Tibial nerve (tissue), 4 donors: ENCODE measurements at places on chromosomes 6 and 20.

DNA sequence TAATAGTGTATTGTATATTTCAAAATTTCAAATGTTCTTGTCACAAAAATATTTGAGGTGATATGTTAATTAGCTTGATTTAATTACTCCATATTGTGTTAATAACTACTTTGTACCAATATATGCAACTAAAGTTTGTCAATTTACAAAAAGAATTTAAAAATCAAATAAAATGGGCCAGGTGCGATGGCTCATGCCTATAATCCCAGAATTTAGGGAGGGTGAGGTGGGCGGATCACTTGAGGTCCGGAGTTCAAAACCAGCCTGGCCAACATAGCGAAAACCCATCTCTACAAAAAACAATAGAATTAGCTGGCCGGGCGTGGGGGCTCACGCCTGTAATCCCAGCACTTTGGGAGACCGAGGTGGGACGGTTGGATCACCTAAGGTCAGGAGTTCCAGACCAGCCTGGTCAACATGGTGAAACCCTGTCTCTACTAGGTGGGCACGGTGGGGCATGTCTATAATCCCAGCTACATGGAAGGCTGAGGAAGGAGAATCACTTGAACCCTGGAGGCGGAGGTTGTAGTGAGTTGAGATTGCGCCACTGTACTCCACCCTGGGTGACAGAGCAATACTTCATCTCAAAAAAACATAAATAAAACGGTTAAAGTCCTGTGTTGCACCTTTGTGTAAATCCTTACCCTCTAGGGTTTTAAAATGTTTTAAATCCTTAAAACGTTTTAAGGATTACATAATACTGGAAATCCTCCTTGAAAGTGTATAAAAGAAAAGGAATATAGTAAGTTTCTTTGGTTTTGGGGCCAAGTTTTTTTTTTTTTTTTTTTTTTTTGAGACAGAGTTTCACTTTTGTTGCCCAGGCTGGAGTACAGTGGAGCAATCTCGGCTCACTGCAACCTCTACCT is 4.0 kb downstream of the HSPA1B start:
- DNase-seq: no peak
- peaks cover 43% of the 10 kb centered on the region for H3K4me1 ChIP-seq
- peak overlapping the region; percentile 86 for H3K27ac ChIP-seq
- peak overlapping the region; percentile 55 for H3K4me3 ChIP-seq
- H3K27me3 ChIP-seq: no peaks in the 10 kb centered on the region
- no peaks in the 10 kb centered on the region for H3K36me3 ChIP-seq

GRCh38 chr6:6556161-6556737 is 32.3 kb upstream of the LY86 start:
- H3K4me3 ChIP-seq: no peak overlapping the region
- no peak for DNase-seq
- H3K27me3 ChIP-seq: no peaks in the 10 kb centered on the region
- H3K27ac ChIP-seq: no peak overlapping the region
- H3K4me1 ChIP-seq: no peaks in the 10 kb centered on the region

GRCh38 chr20:64069614-64070243 is 6.7 kb downstream of the TCEA2 start:
- DNase-seq: no peak
- no peaks in the 10 kb centered on the region for H3K27me3 ChIP-seq
- no peak overlapping the region for H3K4me3 ChIP-seq
- no peaks in the 10 kb centered on the region for H3K36me3 ChIP-seq

DNA sequence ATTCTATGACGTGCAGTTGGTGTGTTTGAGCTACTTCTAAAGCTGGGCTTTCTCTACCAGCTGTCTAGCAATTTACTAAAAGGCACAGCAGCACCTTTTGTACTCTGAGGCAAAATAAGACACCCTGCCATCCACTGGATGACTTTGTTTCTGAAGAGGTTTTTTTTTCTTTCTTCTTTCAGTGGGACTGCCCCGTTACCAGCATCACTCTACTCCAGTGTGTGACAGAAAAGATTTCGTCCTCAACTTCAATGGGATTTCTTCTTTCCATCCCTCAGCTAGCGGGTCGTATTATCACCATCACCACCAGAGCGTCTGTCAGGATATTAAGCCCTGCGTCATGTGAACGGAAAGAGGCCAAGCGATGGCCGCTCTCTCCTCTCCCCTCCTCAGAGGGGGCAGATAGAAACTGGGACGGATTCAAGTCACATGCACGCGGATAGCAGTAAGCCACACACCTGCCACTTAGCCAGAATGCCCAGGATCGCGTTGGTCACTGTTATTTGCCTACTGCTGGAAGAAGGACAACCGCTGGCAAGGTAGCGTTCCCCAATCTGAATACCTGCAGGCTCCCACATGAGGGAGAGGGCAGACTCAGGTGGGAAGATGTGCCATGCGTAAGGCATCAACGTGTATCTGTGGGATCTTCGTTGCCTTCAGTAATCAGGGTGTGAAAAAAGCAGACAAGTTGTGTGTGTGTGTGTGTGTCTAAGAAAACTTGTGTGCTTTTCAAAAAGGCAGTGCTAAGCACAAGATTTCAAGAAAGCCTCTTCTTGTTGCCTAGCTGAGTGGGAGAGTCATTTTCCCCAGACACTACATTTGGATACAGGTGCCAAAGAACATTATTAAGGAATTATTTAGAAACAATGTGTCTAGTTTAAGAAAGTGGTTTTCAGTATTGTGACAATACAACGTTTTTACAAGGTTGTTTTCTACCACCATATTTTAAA is 5.4 kb downstream of the FOXF2 start:
- no peaks in the 10 kb centered on the region for H3K36me3 ChIP-seq
- H3K4me3 ChIP-seq: no peak overlapping the region
- no peak for DNase-seq
- no peaks in the 10 kb centered on the region for H3K27me3 ChIP-seq

DNA sequence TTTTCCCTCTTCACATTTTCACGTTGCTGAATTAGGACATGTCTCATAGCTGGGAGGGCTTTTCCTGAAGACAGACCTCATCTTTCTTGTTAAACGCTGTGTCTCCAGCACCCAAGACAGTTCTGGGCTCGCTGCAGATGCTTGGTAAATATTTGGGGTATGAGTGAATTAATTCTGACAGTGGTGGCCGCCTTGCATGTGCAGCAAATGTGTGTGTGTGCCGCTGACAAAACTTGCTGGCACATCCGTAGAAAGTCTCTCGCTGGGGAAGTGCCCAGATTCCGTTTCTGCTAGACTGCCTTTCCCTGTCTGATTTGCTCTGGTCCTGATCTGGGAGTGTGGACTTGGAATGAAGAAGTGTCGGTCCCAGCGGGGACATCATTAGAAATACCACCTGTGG is 48.2 kb upstream of the ZNFX1 start:
- H3K27ac ChIP-seq: no peak overlapping the region
- H3K27me3 ChIP-seq: no peaks in the 10 kb centered on the region
- DNase-seq: no peak
- H3K4me1 ChIP-seq: no peaks in the 10 kb centered on the region

DNA sequence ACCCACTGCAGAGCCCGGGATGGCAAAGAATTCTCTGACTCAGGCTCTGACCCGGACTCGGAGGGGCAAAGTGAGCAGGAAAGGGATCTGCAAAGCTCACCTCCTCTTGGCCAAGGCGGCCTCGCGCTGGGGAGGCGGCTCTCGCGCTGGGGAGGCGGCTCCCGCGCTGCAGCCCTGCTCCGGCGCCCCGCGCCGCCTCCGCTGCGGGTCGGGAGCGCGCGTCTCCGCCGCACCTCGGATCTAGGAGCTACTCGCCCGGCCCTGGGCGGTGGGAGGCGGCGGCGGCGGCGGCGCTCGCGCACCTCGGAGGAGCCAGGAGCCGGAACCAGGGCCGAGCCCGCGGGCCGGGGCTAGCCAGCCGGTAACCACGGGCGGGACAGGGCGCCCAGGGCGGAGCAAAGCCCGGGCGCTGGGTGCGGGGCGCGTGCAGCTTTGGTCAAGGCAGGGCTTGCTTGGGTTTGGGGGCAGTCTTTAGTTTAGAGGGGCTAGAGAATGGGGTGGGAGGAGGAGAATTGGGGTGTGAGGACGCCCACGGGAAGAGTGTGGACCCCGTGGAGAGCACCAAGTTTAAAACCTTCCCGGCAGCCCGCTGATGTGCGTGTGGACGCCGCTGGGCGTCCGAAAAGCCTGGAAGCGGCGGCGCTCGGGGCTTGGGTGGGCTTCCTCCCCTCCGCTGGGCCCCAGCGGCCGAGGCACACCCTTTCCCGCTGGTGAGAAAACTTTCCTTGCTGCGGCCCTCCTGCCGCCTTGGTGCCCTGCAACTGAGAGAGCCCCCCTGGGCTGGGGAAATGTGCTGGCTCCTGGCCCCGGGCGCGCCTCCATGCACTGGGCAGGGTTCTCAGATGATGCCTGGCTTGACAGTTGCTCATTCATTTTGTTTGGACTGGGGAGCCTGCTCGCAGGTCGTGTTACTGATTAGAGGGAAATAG is at the start of gene MRAP2:
Gene MRAP2 (plus strand): TSS at position 250 of the 929 bp plus-strand sequence. CDS start 21,547 bp downstream, outside the sequence.
- no peaks in the 10 kb centered on the region for H3K4me1 ChIP-seq
- H3K4me3 ChIP-seq: peak within 1 kb of the TSS; percentile 29
- no peak for DNase-seq
- no peaks in the 10 kb centered on the region for H3K36me3 ChIP-seq
- peak within 1 kb of the TSS; percentile 50 for H3K27ac ChIP-seq

GRCh38 chr6:18533793-18534192 is 146.6 kb downstream of the RNF144B start:
- no peak overlapping the region for H3K27ac ChIP-seq
- no peak for DNase-seq
- H3K27me3 ChIP-seq: no peaks in the 10 kb centered on the region
- no peak overlapping the region for H3K4me3 ChIP-seq
- H3K36me3 ChIP-seq: no peaks in the 10 kb centered on the region
- no peaks in the 10 kb centered on the region for H3K4me1 ChIP-seq

GRCh38 chr20:2178318-2179232 is 76.9 kb downstream of the STK35 start:
- H3K36me3 ChIP-seq: no peaks in the 10 kb centered on the region
- no peaks in the 10 kb centered on the region for H3K27me3 ChIP-seq
- H3K4me3 ChIP-seq: no peak overlapping the region
